Bronchial epithelial cell (primary cell): ENCODE measurements at places on chromosomes 13 and 19. TPM values are rescaled to one million over a fixed set of nuclear protein-coding genes. Genes with fewer than 3 reads are reported as not detected.
A peak's percentile ranks its signal among the peaks of the same experiment; 100 is the strongest.

- no peak for DNase-seq
Observed at GRCh38 chr13:59279576-59279975, 884.2 kb downstream of the DIAPH3 start.

TEX26 gene
- not detected in 2 replicates for total RNA-seq

ZNF155 gene
- total RNA-seq = 8.6 and 9.7 TPM in 2 replicates

SLC15A1 gene
- total RNA-seq = 0.77 TPM in 1 of 2 replicates, not detected in the other

ANKRD10 gene
- total RNA-seq = 17.2 and 26.9 TPM in 2 replicates

GRCh38 chr13:44259045-44260027 is 114.3 kb upstream of the SERP2 start:
- DNase-seq = peak; percentile 74

DNA sequence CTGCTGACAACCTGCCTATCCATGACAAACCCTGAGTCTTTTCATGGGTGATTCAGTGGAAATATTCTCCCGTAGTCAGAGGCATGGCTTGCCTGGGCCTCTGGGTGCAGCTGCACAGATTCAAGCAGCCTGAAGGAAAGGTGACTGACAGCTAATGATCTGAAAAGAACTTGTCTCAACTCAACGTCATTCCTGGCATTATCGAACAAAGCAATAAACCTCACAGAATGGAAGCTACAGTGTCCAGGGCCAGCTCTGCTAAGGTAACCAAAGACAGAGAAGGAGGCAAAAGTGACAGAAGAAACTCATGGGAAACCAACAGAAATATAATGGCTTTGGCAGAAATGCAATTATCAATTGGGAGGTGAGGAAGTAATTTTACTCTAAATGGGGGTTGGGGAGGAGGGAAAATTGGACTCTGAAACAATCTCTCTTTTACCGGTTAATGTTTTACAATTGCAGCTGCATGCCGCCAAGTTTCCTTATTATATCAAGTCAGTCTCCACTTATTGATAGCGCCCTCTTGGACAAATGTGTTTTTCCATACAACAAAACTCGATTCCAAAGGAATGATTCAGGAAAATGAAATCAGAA is 12.9 kb downstream of the STARD13 start:
- peak; percentile 62 for DNase-seq

CEACAM4 gene
- not detected in 2 replicates for total RNA-seq

GRCh38 chr13:99749271-99750019 is 222.1 kb downstream of the ZIC5 start:
- no peak for DNase-seq

IZUMO1 gene
- total RNA-seq = 0.26 and 2.3 TPM in 2 replicates

CALM3 gene
- total RNA-seq = 79.8 and 106 TPM in 2 replicates

DNA sequence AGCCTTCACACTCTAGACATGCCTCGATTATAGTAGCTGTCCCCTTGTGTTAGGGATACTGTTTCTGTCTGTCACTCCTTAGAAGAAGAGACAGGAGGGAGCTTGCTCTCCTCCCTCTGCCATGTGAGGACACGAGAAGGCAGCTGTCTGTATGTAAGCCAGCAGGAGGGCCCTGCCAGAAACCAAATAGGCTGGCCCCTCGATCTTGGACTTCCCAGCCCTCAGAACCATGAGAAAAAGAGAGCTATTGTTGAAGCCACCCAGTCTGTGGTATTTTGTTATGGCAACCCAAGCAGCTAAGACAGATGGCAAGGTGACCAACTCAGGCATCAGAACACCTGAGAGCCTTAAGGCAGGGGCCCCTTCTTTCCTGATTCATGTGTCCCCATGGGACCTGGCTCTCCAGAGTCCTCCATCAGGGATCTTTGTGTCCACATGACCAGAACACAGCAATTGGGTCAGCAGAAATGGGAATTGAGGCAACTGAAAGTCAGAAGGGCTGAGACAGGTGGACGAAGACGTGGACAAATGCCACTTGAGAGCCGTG is 65.6 kb upstream of the NPAS1 start:
- no peak for DNase-seq

DNA sequence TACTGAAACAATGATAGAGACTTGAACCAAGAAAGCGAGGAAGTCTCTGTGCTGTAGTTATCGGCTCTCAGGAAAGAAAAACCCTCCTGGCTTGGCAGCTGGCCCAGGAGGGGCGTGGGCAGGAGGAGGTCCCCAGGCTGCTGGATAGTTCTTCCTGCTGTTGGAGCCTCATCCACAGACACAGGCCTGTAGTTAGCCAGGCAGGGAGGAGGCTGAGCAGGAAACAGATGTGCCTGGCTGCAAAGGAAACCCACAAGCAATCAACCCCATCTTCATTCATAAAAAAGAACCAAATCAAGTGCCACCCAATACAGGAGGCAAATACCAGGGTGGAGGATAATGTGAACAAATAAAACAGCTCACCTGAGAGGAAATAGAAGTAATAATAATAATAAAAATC is 86.2 kb downstream of the IRS2 start:
- DNase-seq = peak; percentile 50

GRCh38 chr19:31312677-31313244 is 36.5 kb downstream of the TSHZ3 start:
- DNase-seq = no peak

- DNase-seq = no peak
Observed at GRCh38 chr13:101202590-101202989, 213.7 kb downstream of the NALCN start.
